ENCODE measurements at places on chromosomes 16 and 17.

DNA sequence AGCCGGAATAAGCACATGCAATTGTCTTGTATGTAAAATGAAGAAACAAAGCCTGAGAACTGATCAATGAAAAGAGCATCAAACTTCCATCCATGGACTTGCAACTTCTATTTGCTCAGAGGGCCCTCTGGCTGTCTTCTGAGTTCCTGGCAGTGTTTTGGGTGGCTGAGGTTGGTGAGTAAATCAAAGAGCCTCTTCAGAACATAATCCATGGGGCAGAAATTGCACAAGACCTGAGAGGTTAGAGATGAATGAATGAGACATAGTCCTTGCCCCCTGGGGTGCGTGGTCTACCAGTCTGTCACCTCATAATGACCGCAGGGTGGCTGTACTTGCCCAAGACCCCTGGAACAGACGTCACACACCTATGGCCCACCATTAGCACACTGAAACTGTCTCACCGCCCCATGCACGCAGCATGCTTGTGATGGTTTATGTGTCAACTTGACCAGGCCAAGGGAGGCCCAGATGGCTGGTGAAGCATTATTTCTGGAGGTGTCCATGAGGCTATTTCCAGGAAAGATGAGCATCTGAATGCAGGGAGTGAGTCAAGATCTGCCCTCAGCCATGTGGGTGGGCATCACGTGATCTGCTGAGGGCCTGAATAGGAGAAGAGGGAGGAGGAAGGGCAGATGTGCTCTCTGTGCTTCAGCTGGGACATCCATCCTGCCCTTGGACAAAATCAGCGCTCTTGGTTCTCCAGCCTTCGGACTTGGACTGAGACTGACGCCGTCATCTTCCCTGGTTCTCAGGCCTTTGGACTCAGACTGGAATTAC, 8.3 kb downstream of the PIK3R6 start:
- peak; percentile 55 for DNase-seq

DNA sequence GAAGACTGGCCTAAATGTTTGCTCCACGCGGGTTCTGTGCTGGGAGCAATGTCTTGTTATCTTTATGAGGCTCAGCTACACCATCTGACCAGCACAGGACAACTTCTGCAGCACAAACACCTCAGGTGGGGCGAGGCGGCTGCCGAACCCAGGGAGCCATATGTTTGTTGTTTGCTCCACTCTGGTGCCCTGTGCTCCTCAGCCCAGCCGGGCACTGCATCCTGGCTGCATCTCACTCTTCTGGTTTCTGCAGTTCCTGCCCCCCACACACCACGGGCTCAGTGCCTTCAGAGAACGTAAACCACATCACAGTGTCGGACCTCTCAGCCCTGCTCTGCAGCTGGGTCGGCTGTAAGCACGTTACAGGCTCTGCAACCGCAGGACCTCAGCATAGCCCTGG, 32.4 kb downstream of the MXRA7 start:
- no peak for DNase-seq

DNA sequence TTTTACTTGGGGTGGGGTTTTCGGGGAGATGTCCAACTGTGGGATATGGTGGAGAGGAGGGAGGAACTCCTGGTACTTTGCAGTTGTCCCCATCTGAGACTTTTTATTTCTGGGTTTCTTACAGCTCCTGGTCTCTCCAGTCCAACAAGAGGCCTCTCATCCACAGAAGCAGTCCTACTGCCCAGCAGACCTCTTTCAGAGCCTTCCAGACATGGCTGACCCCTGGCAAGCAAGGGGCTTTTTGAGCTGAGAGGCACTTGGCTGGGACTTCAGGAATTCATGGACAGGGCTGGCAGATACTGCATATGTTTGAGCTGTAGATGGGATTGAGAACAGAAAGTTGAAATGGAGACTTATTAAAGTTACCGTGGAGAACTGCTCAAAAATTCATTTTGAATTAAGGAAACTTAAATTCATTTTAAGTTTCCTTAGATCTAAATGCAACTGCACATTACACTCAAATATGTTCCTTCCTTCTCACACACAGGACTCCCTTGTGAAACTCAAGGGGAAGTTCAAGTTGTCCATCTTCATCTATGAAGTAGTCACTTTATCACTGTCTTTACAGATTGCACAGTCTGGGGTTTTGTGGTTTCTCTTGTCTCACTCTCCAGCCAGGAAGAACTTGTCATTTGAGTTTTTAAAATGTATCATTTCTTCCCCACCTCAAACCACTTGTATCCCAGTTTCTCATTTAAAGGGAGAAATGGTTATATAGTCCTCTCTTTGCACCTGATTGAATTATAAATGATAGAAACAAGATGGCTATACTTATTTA, 1.1 kb downstream of the LASP1NB start:
- DNase-seq = no peak

- DNase-seq = no peak
Observed at GRCh38 chr16:25027781-25028180, 12.6 kb upstream of the ARHGAP17 start.

DNA sequence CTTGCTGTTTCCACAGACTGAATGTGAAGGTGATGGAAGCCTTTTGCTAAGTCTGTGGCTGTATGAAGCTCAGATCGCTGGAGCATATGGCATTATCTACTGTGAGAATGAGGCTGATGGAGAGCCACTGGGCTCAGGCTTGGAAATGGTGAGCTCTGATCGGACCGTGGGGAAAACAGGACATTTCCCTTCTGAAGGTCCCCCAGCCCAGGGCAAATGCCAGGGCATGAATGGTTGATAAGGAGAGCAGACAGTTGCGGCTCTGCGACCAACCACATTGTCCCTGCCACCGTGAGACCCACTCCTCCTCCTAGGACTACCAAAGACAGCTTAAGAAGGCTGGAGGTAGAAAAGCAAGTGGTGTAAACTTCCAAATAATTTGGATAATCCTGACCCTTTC, 4.7 kb upstream of the CUEDC1 start:
- no peak for DNase-seq

DNA sequence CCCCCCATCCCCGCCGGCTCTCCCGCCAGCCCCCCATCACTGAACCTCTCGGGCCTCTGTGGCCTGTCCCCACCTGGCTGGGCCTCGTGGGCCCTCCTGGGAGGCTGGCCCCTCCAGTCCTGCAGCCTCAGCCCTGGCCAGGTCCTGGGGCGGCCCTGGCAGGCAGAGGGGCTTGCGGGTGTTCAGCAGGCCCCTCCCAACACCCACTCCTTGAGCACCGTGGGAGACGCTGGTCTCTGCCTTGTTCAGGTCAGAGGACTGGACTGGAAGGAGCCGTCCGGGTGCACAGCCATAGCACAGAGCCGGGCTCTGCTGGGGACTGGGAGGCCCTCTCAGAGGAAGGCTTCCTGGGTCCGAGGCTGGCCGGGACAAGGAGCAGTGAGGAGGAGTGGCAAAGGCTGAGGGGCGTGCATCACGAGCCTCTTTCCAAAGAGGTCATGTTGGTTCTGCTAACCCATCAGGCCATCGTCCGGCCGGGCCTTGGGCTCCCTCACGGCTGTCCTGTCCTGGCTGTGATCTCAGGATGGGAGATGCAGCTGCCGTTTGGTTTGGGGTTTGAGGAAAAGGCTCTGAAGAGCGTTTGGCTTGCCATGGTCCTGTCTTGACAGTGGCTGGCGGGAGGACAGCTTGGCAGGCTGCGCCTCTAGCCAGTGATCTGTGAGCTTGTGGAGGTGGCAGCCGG, 6.3 kb upstream of the PABPN1L start:
- no peak for DNase-seq

DNA sequence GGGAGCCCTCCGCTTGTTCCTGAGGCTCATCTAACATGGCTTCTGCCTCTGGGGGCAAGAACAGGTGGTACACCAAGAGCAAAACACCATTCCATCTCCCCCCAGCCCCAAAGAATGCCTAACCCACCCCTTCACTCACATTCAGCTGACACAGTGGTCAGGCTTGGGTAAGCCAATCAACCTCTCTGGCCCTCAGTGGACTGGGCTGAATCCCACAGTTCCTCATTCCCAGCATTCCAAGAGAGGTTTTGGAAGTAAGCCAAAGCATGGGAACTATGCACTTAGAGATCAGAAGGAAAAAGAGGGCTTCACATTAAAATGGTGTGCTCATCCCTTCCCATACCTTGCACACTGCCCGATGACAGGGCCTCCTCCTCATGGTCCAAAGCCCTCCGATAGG, 7.8 kb downstream of the PIGS start:
- DNase-seq = no peak

- no peak for DNase-seq
Observed at GRCh38 chr16:1793578-1794220, at the start of gene IGFALS. TSS of gene IGFALS (minus strand) at chr16:1793705. CDS start at chr16:1793652, 53 bp downstream.

GRCh38 chr16:27195941-27196595, 7.3 kb upstream of the KDM8 start:
- DNase-seq = no peak

GRCh38 chr16:85134076-85134788, 22.0 kb upstream of the CIBAR2 start:
- no peak for DNase-seq

DNA sequence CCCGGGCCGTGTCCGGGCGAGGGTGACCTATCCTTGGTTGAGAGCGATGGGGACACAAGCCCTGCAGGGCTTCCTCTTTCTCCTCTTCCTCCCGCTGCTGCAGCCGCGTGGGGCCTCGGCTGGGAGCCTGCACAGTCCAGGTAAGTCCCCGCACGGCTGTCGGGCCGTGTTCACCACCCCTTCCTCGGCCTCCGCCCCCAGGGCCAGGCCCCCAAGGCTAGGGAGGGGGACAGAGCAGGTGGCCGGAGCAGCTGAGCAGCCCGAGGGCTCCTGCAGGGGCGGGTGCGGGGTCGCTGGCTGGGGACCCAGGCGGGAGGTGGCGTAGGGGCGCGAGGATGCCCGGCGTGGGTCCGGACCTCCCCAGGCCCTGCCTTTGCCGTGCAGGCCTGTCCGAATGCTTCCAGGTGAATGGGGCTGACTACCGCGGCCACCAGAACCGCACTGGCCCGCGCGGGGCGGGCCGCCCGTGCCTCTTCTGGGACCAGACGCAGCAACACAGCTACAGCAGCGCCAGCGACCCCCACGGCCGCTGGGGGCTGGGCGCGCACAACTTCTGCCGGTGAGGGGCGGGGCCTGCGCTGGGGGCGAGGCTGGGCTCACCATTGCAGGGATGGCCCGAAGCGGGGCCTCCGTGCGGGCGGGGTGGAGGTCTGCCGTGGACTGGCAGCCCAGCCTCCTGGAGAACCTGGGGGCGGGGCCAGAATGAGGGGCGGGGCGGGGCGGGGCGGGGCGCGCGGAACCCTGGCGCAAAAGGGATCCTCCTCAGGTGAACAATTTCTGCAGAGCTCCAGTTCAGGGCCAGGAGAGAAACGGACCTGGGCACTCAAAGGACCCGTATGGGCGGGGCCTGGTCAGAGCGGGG, 631 bp downstream of the KREMEN2 start:
- DNase-seq = no peak

- peak; percentile 3 for DNase-seq
Observed at GRCh38 chr16:49158029-49158642, 123.5 kb downstream of the CBLN1 start.

- DNase-seq = no peak
Observed at GRCh38 chr16:13463619-13464018, 456.3 kb upstream of the ERCC4 start.

DNA sequence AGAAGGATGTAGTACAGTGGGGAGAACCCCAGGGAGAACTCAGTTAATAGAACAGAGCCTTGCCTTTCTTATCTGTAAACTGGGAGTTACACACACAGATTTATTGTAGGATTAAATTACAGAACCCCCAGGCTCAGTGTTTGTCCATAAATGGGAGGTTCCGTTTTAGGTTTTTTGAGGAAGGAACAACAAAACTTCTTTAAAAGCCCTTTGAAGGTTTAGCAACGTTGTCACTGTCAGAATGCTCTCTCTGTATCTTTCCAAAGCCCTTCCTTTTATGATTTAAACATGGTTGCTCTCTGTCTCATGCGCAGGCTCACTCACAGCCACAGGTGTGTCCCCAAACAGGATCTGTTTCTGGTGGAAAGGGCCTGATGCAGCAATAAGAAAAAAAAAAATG, 9.4 kb upstream of the GNA13 start:
- no peak for DNase-seq

DNA sequence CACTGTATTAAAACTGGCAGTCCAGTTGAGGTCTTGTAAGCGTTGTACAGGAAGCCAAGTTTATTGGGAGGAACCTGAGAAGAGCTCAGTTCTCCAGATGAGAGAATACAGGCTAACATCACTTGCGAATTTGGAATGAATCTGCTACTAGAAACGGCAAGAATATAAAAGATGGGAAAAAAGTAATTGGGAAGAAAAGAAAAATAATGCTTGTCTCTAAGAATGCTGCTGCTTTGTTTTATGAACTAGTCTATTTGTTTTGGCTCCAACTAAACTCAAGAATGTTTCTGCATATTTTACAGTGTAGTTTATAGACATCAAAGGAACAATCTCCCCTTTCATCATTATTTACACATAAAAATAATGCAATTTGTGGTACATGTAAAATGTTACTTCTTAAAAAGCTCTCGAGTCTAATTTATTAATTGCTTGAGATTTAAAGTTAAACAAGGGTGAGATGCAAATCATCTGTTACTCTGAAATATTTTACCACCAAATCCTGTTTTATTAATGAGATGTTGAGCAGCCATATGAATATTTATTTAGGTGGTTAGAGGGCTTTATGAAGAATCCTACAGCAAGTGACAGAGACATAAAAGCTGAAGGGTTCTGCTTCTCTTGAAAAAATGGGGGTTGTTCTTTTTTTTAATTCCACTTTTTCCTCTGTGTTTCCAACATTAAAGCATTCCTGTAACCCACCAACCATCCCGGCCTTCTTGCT, 162.1 kb upstream of the AXIN2 start:
- peak; percentile 70 for DNase-seq

DNA sequence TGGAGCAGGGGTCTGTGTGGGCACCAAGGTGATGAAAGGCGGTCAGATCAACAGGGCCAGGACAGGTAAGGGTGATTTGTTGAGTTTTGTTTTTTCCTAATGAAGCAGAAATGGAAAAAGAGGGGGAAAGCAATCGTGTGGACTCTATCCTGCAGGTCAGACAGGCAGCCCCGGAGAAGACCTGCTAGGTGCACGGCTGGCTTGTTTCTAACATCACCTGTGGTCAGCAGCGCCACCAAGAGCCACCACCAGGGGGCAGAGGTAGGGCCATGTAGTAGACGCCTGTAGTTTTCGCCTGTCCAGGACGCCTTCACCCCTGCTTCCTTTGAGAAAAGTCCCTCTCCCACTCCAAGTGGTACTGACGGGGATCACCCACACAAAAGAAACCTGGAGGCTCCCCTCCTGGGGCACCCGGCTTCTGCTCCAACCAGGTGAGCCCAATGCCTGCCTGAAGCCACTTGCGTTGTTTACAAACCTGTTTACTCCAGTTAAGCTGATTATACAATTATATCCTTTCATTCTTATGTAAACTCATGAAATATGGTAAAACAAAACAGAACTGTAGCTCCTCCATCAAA, 54.2 kb upstream of the SEC14L1 start:
- peak; percentile 75 for DNase-seq

- DNase-seq = no peak
Observed at GRCh38 chr17:31595666-31596381, 204.3 kb downstream of the RAB11FIP4 start.

DNA sequence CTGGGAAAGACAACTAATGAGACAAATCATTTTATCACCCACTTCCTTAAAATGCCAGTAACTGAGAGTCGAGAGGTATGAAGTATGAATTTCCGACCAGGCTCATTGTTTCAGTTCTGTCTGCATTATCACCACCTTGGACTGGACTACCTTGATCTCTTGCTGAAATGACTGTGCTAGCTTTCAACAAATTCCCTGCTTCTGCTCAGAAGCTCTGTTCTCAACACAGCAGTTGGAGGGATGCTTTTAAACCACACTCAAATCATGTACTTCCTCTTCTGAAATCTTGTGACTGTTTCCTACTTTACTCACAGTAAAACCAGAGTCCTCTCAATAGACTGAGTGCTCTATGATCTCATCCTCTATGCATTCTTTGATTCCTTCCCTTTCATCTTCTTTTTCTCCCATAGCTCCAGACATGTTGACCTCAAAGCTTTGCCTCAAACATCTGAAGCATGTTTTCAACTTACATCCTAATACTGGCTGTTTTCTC, 195.8 kb downstream of the KCNJ2 start:
- DNase-seq = peak; percentile 89

Measured in astrocyte of the spinal cord (primary cell).